Stromal cell of bone marrow (primary cell): ENCODE measurements at places on chromosomes 3 and 15.

DNA sequence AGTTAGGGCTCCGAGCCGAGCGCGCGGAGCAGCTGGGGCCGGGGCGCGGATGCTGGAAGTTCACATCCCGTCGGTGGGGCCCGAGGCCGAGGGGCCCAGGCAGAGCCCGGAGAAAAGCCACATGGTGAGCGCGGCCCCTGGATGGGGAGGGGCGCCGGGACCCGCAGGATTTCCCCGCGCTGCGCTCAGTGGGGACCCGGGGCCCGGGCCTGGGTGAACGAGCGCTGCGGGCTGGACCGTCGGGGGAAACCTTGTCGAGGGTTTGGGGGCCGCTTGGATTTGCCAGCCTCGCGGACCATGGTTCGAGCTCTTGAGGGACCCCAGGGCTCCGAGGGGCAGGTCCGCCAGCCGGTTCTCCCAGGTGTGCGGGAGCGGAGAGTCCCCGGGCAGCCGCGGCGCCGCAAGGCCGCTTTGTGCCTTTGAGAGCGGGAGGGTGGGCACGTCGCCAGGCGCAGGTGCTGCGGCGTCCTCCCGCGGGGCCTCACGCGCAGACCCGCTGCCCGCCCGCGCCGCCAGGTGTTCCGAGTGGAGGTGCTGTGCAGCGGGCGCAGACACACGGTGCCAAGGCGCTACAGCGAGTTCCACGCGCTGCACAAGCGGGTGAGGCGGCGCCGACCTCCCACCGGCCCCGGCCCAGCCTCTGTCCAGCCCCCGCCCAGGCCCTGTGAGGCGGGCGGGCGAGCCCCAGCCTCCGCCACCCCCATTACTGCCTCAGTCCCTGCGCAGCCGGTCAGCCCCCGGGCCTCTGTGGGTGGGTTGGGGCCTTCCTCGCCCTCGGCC lies at the start of gene SNX22:
SNX22 (plus strand) TSS at position 5 of the 780 bp plus-strand sequence; CDS start at position 50, 45 bp downstream.
- no peak for DNase-seq

DNA sequence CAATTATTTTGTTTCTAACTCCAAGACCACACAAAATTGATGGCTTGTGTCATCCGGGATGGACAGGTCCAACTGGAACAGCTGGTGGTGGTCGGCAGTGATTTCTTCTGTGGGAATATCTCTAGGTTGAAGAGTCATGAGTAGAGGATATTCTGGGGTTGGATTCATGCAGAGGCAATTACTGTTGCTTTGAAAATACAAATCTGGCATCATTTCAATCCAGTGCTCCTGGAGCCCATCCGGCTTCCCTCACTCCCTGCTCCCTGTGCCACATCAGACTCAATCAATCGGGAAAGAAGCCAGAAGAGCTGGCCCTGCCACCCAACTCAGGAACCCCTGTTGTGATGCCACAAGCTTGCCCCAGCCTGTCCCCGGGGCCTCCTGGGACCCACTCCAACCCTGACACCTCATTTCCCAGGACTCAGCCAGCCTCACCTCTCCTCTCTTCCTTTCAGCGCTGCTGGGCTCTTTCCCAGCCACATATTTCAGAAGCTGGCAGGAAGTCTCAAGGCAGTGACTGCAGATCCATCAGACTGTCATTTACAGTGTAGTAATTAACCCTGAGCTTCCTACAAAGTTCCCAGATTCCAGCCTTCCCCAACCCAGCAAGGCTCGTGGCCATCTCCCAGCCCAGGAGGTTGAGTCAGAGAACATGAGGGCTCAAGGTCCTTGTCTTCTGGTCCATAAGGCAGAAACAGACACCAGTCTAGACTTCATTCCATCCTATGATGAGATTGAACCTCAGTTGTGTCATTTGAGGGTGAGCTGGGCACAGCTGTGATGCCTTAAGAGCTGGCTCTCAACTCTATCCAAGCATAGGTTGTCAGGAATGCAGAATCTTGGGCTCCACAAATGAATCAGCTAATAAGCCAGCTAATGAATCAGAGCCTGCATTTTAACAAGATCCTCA lies 114.0 kb downstream of the FAM174B start:
- no peak for DNase-seq

DNA sequence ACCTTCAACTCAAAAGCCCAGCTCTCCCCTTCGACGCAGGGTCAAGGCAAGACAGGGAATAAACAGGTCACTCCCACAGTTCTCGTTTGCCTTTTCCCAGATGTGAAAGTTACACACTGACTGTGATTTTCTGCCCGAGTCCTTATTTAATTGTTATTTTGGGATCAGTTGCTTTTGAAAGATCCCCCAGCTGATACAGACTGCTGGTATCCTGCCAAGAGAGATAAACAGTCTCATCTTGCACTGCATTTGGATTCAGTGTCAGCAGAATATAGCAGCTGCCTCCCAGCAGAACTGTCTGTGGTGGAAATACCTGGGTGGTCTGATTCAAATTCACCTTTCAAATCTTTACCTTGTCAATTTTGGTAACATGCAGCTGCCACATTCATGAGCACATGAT lies 56.0 kb upstream of the FAM3D start:
- DNase-seq = no peak

- DNase-seq = no peak
Measured at GRCh38 chr15:56794553-56795329, 61.4 kb upstream of the ZNF280D start.
